ENCODE measurements at places on chromosomes 1 and 21.

DNA sequence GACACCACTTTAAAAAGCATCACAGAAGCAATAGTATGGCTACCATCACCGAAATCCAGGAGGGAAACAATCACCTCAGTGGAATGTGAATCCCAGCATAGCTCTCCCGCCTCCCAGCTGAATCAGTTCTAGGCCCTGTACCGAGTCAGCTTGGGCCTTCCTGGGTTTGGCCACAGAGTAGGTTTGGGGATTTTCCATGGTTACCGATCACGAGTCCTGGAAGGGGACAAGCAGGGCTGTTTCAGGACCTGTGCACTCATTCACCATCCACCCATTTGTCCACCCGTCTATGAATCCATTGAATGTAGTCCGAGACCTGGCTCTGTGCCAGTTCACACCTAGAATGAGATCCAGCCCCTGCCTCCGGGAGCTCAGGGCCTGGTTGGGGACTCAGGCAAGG, 94.2 kb downstream of the ARHGEF10L start:
- peak; percentile 95 for DNase-seq

DNA sequence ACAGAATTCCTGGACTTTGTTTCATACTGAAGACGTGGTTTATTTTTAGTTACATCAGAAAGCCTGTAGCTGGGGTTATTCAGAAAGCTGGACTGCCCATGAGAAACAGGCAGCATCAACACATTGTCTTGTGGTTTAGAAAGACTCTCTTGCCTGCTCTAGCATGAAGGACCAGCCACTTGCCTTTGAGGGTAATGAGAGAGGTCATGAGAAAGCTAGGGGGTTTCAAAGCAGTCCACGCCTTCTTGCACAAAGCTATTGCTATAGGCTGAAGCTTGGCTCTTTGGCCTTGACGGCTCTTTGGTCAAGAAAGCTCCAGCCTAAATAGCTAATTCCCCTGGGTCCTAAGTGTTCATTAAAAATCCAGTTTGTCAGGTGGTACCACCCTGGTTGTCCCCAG, 208.1 kb downstream of the PRDM2 start:
- DNase-seq: no peak

DNA sequence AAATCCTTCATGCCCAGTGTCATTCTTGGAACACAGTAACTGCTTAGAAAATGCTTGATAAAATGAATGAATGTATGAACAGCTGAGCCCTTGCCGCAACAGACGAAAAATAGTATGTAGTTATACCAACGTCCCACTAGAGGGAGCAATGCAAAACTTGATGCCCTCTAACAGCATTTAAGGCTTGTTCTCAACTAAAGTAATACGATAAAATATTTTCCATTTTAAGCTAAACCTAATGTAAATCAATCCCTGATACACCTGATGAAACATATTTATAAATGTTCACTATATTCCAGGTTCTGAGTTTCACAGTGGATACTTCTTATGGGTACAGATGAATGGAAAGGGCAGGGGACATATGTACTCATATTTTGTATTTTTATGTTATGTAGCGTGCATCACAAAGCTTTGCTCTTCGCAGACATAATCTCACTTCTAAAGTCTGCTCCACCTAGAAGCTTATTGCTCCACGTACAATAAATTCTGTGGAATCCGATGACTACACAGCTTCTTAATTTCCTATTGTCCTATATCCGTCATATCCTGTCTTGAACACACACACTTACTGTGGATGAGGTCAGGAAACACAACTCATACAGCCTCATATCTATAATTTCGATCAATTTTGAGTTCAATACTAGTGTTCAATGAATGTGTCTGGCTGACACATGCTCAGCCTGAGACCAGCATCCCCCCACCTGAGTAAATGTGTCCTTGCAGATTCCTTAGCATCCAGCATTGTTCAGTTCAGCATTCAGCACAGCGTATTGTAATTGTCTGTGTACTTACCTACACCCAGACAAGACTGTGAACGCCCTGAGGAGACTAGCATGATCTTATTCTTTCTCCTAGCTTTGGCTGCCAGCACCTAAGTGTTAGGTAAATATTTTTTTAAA, 4.4 kb upstream of the UTP25 start:
- peak; percentile 38 for DNase-seq

GRCh38 chr1:87052400-87052799, 138.0 kb downstream of the HS2ST1 start:
- no peak for DNase-seq

DNA sequence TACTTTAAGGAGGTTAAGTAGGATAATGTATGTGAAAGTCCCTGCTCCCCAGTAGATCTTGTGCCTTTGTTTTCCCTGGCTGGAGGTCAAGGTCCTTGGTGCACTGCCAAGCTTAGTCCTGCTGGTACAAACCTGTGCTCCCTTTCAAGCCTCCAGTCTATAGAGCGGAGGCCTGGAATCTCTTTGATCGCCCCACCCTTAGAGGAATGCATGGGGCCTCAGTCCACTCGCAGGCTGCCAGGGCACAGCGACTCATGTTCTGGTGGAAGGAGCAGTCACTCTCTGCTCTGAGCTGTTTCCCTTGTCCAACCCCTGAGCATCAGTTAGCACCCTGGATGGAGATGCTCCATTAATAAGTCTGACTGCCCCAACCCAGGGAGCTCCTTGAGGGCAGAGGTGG, 121.8 kb downstream of the HMGB4 start:
- DNase-seq: no peak

DNA sequence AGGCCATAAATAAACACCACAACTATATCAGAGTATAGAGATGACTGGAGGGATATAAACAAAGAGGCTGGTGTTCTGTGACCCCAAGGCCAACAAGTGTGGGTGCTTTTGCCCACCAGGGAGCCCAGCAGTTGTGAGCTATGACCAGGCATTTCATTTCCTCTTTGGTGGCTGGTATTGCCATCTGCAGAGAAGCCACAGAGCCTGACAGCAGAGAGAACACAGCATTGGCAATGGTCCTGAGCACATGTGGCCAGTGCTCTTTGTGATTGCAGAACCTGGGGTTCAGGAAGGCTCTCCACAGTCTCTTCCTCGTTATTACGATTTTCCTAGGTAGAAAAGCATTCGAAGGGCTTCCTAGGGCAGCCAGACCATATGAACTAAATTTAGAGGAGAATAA, 112.3 kb downstream of the TM2D1 start:
- no peak for DNase-seq

- no peak for DNase-seq
Observed at GRCh38 chr21:41631564-41632461, 123.9 kb upstream of the TMPRSS2 start.

DNA sequence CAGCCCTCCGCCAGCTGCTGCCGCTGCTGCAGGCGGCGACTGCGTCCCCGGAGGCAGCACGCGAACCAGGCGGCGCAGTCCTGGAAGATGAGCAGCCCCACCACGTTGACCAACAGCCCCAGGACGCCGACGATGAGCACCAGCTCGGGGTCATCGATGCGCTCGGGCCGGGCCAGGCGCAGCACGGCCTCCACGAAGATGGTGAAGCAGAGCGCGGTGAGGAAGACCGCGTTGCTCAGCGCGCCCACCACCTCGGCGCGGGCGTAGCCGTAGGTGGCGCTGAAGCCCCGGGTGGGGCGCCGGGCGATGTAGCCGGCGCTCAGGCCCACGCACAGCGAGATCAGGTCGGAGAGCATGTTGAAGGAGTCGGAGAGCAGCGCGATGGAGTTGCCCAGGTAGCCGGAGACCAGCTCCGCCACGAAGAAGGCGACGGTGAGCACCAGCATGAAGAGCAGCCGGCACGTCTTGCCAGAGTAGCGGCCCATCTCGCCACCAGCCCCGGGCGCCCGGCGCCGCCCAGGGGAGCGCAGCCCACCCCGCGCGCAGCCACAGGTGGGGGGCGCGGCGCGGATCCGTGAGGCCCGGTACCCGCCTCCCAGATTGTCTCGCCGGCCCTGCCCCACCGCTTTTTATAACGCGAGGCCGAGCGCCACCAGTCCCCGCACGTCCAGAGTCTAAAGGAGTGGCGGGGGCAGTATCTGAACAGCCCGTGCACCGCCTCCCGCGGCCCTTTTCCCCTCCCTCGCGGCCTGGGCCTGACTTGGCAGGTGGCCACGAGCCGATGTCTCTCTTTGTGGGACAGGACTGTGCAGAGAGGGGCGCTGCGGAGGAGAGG, at the start of gene SLC30A10:
TSS of gene SLC30A10 (minus strand) at position 602 of the 835 bp plus-strand sequence. CDS start at position 485, 117 bp downstream.
- DNase-seq: peak; percentile 24

DNA sequence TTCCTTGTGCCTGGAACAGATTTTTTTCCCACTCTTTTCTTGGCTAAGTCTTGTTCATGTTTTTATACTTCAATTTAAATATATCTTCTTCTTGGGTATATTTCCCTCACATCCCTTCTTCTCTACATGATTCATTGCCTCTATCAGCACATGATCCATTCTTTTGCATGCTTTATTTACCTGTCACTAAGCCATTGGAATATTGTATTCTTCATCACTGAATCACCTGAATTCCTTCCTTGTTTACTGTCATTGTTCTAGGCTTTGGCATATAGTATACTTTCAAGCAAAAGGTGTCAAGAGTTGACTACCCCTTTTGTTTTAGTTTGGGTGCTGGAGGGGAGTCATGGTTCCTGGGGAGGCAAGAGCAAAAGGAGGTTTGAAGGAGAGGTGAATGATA, 464.5 kb upstream of the LRRC7 start:
- no peak for DNase-seq

DNA sequence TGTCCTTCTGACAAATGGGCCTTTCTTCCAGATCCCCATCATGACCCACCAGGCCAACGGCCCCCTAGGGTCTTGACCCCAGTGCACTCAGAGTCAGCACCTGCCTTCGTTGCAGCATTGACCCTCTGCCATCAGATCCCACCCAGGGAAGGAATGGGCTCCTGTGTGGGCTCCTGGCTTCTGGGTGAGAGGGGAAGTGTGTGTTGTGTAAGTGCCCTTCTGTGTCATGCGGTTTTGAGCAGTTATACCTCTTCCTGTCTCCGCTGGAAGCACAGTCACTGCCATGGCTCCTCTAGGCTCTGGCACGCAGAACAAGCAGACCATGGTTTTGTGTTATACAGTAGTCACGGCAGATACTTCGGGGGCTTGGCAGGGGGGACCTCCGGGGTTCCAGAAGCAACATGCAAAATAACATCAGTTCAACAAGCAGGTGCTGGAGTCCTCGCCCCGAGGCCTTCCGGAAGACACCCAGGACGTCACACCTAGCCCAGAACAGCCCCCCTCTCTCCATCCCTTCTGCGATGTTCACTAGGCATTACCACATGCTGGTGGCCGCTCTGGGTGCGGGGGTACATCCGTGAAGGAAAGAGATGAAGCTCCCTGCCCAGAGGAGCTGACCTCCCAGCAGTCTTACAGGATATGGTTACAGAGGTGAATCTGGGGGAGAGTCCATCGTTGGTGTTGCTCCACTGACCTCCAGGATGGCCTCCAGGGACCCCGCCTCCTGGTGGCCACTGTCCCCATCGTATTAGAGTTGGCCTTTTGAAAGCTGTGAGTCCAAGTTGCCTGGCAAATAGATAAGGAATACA, 17.4 kb upstream of the KCNAB2 start:
- DNase-seq: no peak

Data from hepatic stellate cell (primary cell).